ENCODE measurements at places on chromosomes 6 and 20. TPM values are rescaled to one million over a fixed set of nuclear protein-coding genes. Genes with fewer than 3 reads are reported as not detected.

- H3K4me3 ChIP-seq, result no peak overlapping the region
- peaks cover 38% of the 10 kb centered on the region for H3K4me1 ChIP-seq
- H3K27me3 ChIP-seq, result no peaks in the 10 kb centered on the region
- no peak for DNase-seq
Measured at GRCh38 chr6:4607793-4608192, 168.4 kb upstream of the CDYL start.

- no peak for DNase-seq
- H3K27ac ChIP-seq, result no peak overlapping the region
- no peaks in the 10 kb centered on the region for H3K4me1 ChIP-seq
Measured at GRCh38 chr20:58800134-58800871, 50.4 kb downstream of the GNAS-AS1 start.

DNA sequence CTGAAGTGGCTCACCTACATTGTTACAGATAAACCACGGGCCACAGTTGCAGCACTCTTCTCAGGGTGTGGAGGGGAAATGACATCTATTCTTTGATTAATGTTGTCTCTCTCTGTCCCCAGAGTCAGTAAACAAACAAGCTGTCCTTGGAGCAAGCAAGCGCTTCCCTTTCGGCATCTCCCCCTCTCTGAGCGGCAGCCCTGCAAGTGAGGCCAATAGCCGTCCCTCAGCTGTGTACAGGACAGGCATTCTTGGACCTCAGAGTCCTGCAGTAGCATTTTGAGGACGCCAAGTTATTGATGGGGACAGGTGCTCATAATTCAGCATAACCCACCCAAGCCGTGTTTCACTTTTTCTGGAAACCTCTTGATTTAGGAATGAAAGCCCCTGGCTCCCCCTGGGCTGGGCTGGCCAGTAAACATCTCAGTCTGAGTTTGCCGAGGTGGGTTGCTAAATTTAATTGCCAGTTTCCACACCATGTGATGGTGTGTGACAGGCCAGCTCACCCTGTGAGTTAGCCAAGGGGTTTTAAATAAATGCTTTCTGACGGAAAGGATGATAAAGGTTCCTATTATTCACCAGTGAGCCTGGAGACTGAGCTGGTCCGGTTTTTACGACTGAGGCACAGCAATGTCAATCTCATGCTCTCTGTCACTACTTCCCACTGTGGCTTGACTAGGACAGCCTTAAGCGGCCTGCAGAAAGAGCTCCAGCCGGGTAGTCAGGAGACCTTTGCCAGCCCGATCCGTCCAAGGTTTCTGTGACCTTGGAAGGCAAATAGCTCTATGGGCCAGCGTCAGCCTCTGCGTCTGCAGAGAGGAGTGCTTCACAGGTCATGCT, 214.8 kb upstream of the RREB1 start:
- no peaks in the 10 kb centered on the region for H3K27me3 ChIP-seq
- no peak overlapping the region for H3K4me3 ChIP-seq
- no peaks in the 10 kb centered on the region for H3K36me3 ChIP-seq
- DNase-seq, result no peak
- peak overlapping the region; percentile 43 for H3K27ac ChIP-seq
- H3K4me1 ChIP-seq, result peaks cover 39% of the 10 kb centered on the region

GRCh38 chr20:51403466-51404220, 138.9 kb downstream of the NFATC2 start:
- DNase-seq, result no peak
- H3K27ac ChIP-seq, result no peak overlapping the region
- H3K4me3 ChIP-seq, result no peak overlapping the region
- H3K36me3 ChIP-seq, result no peaks in the 10 kb centered on the region

- no peaks in the 10 kb centered on the region for H3K36me3 ChIP-seq
- no peak overlapping the region for H3K4me3 ChIP-seq
- no peaks in the 10 kb centered on the region for H3K27me3 ChIP-seq
- H3K27ac ChIP-seq, result no peak overlapping the region
Measured at GRCh38 chr6:123896869-123897268, 93.2 kb downstream of the NKAIN2 start.

- H3K4me1 ChIP-seq, result peaks cover 29% of the 10 kb centered on the region
- no peak overlapping the region for H3K4me3 ChIP-seq
- no peaks in the 10 kb centered on the region for H3K27me3 ChIP-seq
- H3K27ac ChIP-seq, result no peak overlapping the region
- H3K36me3 ChIP-seq, result no peaks in the 10 kb centered on the region
Measured at GRCh38 chr6:128597956-128598355, 77.6 kb upstream of the PTPRK start.

DNA sequence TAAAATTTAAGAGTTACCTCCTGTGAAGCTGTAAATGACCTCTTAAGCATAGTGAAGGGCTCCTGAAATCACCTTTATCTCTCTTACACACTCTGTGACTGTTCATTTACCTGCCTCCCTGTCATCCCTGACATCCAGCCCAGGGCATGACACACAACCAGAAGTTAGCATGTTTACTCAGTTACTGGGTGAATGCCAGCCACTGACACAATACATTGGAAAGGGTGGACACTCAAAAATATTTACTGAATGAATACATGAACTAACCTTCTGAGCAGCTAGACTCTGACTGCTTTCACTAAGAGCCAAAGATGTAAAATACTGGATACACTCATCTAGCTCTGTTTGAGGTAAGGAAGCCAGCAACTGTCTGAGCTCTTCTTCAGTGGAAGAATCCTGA, 25.3 kb downstream of the SERAC1 start:
- no peaks in the 10 kb centered on the region for H3K4me1 ChIP-seq
- H3K27ac ChIP-seq, result no peak overlapping the region
- H3K4me3 ChIP-seq, result no peak overlapping the region

DNA sequence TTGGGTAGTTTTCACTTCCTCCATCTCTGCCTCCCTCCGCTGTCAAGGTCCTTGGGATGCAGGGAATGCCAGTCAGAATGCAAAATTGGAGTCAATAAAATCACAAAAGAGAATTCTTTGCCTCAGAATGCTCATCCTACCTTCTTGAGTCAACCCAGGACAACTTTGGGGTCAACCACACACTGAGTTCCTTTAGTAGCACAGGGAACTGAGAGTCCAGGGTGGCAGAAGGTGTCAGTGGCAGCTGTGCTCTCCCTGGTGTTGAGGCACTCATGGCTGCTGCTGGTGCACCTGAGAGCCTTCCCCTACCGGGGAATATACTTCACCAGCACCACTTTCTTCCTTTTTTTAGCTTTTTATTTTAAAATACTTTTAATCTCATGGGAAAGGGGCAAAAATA, 829 bp upstream of the NOTCH4 start:
- H3K36me3 ChIP-seq, result peaks cover 4% of the 10 kb centered on the region
- H3K4me3 ChIP-seq, result no peak overlapping the region
- peak overlapping the region; percentile 92 for H3K27ac ChIP-seq
- peaks cover 3% of the 10 kb centered on the region for H3K4me1 ChIP-seq
- no peaks in the 10 kb centered on the region for H3K27me3 ChIP-seq

GRCh38 chr6:33057222-33058150, 16.0 kb downstream of the HLA-DPA1 start:
- peak overlapping the region; percentile 30 for H3K27ac ChIP-seq
- no peak overlapping the region for H3K4me3 ChIP-seq
- DNase-seq, result no peak
- no peaks in the 10 kb centered on the region for H3K36me3 ChIP-seq
- no peaks in the 10 kb centered on the region for H3K27me3 ChIP-seq
- H3K4me1 ChIP-seq, result no peaks in the 10 kb centered on the region

- H3K27me3 ChIP-seq, result no peaks in the 10 kb centered on the region
- no peaks in the 10 kb centered on the region for H3K4me1 ChIP-seq
- H3K4me3 ChIP-seq, result no peak overlapping the region
- DNase-seq, result no peak
- no peaks in the 10 kb centered on the region for H3K36me3 ChIP-seq
- no peak overlapping the region for H3K27ac ChIP-seq
Measured at GRCh38 chr6:120869397-120869796, 464.9 kb downstream of the TBC1D32 start.

GRCh38 chr6:29509239-29509638, 21.5 kb upstream of the MAS1L start:
- no peak overlapping the region for H3K4me3 ChIP-seq
- no peak overlapping the region for H3K27ac ChIP-seq
- no peak for DNase-seq
- no peaks in the 10 kb centered on the region for H3K36me3 ChIP-seq

Gene DAAM2
- polyA plus RNA-seq, result 13.5 TPM

Gene SLC13A3
- polyA plus RNA-seq, result 0.54 TPM

Gene DSP
- polyA plus RNA-seq, result 130 TPM

Gene SLC2A4RG
- 18.3 TPM for polyA plus RNA-seq

Gene ILRUN
- polyA plus RNA-seq, result 150 TPM

All from heart left ventricle (tissue), 16 donors.